ENCODE measurements at places on chromosomes 3 and 15.
A peak's percentile ranks its signal among the peaks of the same experiment; 100 is the strongest.

- no peak for DNase-seq
Observed at GRCh38 chr3:24843955-24844354, 349.3 kb upstream of the THRB start.

DNA sequence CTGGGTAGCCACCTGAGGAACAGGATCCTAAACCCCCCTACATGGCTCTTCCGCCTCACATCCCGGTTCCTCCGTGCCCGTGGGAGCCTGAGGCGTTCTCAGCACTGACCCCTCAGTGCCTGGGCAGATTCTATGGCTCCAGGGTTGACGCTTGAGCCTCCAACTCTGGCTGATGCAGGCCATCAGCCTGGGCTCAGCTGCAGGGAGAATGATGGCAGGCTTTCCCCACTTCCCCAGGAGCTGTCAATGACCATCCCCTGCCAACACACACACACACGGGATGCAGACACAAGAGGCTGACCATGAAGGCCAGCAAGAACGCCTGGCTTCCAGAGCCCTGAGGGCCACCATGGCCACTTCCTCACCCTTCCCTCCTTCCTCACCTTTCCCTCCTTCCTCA, 15.8 kb upstream of the IGDCC3 start:
- no peak for DNase-seq

GRCh38 chr3:6528951-6529350, 332.0 kb upstream of the GRM7 start:
- no peak for DNase-seq

DNA sequence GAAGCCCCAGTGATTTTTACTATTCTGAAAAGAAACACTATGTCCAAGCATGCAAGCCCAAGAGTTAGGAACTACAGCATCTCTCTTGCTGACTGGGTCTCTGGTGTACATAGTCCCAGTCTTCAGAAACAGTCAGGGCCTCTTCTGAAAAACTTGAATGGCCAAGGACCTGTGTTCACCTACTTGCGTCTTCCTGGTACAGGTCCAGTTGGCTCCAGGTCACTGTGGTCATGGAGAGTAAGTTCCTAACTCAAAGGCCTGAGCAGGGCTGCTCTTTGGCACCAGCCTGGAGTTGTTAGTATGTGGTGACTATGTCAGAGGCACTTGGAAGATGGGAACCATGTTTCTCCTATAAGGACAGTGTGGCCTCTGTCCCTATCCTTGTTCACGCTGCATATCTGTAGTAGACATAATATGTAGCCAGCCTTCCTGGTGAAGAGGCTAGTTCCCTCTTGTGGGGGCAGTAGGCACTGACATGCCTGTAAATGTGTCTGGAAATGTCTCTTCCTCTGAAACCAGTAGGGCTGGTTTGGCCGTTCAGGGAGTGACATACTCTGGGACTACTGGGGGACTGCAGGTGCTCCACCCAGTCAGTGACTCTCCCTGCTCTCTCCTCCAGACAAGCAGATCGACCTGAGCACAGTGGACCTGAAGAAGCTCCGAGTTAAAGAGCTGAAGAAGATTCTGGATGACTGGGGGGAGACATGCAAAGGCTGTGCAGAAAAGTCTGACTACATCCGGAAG, 2.6 kb upstream of the RBM15B start:
- peak; percentile 28 for DNase-seq

DNA sequence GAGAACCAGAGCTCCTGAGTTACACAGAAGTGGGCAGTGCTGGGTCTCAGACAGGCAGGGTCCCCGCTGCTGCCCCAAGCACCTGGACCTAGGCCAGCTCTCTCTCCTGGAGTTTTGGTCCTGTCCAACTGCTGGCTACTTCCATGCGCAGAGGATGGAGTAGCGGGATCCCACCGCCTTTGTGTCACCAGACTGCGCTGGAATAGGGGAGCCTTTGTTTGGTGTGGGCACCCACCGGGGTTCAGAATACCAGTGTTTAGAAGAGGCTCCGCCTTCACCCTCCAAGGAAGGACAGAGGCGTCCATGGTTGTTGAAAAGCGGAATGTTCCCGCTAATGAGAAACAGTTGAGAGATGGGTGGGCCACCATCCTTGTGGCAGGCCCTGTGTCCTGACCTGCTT, 154.4 kb downstream of the DNAJB8 start:
- no peak for DNase-seq

- DNase-seq, result no peak
Observed at GRCh38 chr3:38345879-38346586, 552 bp upstream of the XYLB start.

- no peak for DNase-seq
Observed at GRCh38 chr3:50355829-50356552, 3.3 kb downstream of the TMEM115 start.

- DNase-seq, result no peak
Observed at GRCh38 chr15:62552444-62552843, 387.4 kb upstream of the C2CD4B start.

DNA sequence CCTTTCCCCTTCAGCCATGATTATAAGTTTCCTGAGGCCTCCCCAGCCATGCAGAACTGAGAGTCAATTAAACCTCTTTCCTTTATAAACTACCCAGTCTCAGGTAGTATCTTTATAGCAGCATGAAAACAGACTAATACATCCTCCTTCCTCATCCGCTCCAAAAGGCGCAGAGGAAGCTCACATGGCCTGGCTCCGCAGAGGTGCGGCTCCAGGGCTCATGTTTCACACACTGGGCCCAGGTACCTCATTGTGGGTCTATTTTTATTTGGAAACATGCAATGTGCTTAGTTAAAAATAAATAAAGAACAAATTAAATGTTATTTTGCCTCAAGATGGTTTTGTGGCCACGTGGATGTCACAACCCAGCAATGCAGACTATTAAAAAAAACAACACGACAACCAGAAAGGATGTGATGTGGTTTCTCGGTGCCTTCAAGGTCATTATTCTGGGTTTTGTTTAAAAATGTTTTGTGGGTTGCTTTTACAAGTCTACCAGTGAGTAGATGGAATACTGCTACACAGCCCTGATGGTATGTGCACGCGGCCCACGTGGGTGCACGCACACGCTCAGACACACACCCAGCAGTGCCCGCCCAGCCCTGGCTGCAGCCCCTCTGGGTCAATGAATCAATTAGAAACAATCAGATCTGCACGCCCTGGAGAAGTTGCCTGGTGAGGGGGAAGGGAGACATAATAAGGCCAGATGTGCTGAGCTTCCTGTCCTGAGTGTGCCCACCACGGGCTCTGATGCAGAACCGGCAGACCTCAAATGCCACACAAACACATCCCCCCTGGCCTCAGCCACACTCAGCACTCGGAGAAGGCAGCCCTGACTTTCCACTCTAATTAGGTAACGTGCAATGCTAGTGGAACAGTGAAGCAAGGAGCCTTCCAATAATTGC, 140.1 kb downstream of the ADAMTS17 start:
- DNase-seq, result peak; percentile 44

GRCh38 chr3:11244121-11244677, 28.0 kb upstream of the ATG7 start:
- no peak for DNase-seq

DNA sequence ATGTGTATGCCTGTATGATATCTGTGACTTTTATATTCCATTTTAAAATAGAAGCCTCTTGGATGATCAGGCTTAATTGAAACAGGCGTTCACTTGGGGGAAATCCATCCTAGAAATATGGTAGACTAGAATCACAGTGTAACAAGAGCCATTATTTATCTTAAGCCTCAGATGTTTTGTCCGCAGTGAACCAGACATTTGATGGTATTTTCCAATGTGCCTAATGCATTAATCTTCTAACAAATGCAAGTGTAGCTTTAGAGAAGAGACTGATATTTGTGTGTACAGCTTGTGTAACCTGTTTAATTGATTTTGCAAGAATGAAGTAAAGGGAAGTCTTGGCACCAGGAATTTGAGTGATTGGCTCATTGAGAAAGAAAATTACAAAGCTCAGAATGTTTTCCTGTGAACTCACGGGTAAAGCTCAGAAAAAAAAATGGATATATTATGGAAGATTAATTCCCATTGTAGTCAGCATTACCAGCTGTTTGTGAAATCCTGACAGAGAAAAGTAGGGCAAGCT, 155.7 kb downstream of the SV2B start:
- no peak for DNase-seq

DNA sequence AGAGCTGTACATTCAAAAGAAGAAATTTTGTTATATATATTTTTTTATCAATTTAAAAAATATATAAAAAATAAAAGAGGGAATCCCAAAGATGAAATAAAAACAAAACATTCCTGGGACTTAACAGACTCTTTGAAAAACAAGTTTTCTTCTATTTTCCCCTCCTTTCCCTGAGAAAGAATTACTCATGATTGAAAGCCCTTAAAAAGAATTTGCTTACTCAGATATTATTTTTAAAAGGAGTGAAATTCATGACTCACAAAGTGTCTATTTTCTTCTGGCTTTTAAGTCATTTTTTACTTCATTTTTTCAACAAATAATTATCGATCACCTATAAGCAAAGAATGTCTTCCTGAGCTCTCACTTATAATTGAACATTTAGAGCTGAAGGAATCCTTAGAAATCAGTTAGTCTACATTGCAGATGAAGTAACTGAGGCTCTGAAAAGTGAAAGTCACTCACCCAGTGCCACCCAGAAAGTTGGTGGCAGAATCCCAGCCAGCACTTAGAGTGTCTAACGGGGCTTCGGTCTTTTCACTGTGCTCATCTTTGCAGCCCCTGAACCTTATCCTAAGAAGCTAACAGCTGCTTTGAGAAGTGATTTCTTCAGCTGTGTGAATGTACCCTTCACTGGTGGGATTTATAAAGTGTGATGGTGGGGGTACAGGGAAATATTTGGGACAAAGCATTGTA, 42.5 kb upstream of the NUDT16 start:
- no peak for DNase-seq

DNA sequence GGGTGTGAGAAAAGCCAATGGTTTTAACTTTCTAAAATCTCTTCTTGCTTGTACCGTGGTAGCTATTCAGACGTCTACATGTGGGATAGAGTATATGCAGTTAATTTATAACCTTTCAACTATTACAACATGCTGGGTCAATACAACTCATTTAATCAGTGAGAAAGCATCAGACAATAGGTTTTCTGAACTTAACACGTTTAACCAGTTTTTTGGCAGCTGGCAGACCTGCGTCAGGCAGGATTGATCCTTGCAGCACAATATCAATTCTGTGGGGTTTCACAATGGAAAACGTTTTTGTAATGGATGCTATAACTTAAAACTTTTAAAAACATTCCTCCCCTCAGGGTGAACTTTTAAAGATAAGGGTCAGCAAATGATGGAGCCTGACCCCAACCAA, 6.5 kb downstream of the GNB5 start:
- DNase-seq, result no peak

DNA sequence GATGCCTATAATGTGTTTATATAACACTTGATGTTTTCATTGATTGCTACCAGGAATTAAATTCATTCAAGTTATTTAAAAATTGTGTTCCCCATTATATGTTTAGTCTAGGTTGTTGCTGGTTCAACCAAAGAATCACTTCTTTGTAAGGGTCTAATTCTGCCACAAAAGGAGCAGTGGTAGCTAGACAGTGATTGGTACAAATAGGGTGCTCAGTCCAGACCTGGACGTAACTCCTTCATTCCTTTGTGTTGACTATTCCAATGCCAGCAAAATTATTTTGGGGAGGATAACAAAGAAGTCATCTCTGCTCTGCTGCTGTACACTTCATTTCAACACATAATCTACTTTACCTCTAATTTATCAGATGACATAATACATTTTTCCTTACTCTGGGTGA, 1.2 kb downstream of the CHMP2B start:
- no peak for DNase-seq

DNA sequence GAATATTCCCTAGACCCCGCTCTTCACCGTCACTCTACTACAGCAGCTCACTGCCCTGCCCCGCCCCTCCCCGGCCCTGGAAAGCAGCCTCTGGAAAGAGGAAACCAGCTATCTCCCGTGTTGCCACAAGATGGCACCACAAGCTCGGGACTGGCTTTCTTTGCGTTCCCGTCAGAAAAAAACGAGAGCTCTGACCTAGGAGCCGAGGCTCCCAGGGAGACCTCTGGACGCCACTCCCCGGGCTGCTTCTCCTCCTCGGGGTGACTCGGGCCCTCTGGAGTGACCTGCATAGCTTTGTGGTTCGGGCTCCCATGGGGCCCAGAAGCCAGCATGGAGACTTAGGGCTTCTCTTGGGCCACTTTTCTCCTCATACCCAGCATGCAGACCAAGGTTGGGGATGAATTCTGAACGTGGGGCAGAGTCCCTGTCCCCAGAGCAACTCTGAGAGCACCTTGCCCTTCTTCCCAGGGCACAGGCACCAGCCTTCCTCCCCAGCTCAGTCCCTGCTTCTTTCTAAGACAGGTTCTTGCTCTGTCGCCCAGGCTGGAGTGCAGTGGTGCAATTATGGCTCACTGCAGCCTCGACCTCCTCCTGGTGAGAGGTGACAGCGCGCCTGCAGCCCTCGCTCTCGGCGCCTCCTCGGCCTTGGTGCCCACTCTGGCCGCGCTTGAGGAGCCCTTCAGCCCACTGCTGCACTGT, 19.0 kb downstream of the STOML1 start:
- DNase-seq, result peak; percentile 87

DNA sequence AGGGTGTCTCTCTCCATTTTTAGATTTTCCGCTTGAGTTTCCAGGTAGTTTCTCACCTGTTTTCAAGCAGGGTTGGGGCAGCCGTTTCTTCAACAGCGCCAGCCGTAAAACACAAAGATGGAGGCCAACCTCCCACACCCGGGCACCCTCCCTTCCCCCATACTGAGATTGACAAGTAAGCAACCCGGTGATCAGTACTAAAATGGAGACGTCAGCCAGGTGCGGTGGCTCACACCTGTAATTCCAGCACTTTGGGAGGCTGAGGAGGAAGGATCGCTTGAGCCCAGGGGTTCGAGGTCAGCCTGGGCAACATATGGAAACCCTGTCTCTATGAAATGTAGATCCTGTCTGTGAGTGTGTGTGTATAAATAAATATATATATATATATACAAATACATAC, 903 bp upstream of the ZSCAN2 start:
- DNase-seq, result no peak

- DNase-seq, result no peak
Observed at GRCh38 chr15:45156744-45157455, 27.1 kb downstream of the DUOX1 start.

GRCh38 chr3:177441813-177442646, 244.7 kb upstream of the TBL1XR1 start:
- DNase-seq, result no peak

GRCh38 chr3:37620071-37620635, 241.5 kb upstream of the CTDSPL start:
- DNase-seq, result no peak

- peak; percentile 41 for DNase-seq
Observed at GRCh38 chr3:31288641-31289100, 244.1 kb upstream of the STT3B start.

- no peak for DNase-seq
Observed at GRCh38 chr3:127598841-127599570, 795 bp downstream of the MCM2 start.

- no peak for DNase-seq
Observed at GRCh38 chr15:83284559-83285283, at the start of gene BNC1. Gene BNC1, minus strand, starts transcription at chr15:83284664. Its CDS starts 36 bp downstream, at chr15:83284628.

DNA sequence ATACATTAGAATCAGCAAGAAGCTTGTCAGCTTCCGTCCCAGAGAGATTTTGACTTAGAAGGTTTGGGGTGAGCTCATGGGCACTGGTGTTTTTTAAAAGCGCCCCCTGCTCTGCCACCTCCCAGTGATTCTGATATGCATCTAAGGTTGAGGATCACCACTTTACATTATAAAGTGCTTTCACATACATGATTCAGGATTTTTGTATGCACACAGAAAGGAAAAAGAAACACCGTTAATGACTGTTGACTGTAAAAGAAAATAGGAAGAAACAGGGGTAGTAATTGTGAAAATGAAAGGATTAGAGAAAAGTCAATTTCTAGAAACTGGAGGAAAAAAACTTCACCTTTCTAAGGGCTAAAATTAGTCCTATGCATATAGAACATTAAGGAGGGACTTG, 104.9 kb upstream of the ZBED2 start:
- no peak for DNase-seq

All from activated T-cell treated with anti-CD3 and anti-CD28 coated beads, Interleukin-2, amount 50 U/mL, for 24 hours (primary cell).